Activated naive CD4-positive, alpha-beta T cell treated with anti-CD3 and anti-CD28 coated beads, Interleukin-2, amount 50 U/mL, for 16 hours (primary cell): ENCODE measurements at places on chromosomes 6 and 20.
A peak's percentile ranks its signal among the peaks of the same experiment; 100 is the strongest.

- no peak for DNase-seq
Observed at GRCh38 chr6:117481278-117481925, 1.1 kb upstream of the DCBLD1 start.

- no peak for DNase-seq
Observed at GRCh38 chr6:132478266-132478665, 34.6 kb downstream of the STX7 start.

DNA sequence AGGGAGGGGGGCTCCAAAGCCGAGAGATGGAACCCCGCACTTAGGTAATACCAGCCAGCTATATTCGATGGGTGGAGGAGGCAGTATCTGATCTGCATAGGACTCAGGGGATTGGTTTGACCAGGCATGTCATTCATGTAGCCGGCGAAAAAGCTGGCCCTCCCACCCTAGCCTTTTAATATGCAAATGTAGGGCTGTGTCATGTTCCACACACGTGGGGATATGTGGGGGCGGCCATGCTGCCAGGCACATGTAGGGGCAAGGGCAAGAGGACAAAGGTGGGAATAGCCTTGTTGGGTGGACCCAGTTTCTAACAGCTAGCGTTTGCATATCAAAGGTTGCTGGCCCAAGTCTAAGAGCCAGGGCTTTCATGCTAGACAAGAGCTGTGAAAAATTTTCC is 39.1 kb upstream of the DDR1 start:
- no peak for DNase-seq

GRCh38 chr20:53157443-53158408 is 185.6 kb downstream of the TSHZ2 start:
- DNase-seq: peak; percentile 28

GRCh38 chr6:72321788-72322187 is 300.1 kb upstream of the KCNQ5 start:
- no peak for DNase-seq

- no peak for DNase-seq
Observed at GRCh38 chr6:12418946-12419345, 128.8 kb downstream of the EDN1 start.

DNA sequence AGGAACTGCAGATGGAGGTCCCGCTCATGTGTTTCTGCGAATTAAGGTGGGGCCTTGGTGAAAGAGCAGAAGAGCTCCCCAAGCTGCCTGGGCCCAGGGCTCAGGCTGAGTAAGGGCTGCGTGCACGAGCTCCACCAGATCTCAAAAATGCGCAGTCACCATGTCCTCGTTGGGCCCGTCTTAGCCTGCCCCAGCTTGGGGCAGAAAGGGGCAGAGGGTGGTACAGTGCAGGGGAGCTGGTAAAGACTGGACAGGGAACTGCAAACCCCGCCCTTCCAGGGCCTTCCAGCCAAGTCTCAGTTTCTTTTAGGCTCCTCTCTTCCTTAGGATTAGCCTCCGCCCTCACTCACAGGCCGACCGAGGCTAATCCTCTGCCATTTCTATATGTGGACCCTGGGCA is 101.6 kb downstream of the FOXF2 start:
- no peak for DNase-seq

DNA sequence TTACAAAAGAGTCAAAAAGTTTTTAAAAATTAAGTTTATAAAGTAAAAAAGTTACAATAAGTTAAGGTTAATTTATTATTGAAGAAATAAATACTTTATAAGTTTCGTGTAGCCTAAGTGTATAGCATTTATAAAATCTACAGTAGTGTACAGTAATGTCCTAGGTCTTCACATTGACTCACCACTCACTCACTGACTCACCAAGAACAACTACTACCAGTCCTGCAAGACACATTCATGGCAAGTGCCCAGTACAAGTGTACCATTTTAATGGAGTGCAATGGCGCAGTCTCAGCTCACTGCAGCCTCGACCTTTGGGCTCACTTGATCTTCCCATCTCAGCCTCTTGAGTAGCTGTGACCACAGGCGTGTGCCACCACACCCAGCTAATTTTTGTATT is 128.2 kb downstream of the GPX5 start:
- DNase-seq: no peak

- no peak for DNase-seq
Observed at GRCh38 chr20:23161968-23162696, 76.0 kb upstream of the CD93 start.

DNA sequence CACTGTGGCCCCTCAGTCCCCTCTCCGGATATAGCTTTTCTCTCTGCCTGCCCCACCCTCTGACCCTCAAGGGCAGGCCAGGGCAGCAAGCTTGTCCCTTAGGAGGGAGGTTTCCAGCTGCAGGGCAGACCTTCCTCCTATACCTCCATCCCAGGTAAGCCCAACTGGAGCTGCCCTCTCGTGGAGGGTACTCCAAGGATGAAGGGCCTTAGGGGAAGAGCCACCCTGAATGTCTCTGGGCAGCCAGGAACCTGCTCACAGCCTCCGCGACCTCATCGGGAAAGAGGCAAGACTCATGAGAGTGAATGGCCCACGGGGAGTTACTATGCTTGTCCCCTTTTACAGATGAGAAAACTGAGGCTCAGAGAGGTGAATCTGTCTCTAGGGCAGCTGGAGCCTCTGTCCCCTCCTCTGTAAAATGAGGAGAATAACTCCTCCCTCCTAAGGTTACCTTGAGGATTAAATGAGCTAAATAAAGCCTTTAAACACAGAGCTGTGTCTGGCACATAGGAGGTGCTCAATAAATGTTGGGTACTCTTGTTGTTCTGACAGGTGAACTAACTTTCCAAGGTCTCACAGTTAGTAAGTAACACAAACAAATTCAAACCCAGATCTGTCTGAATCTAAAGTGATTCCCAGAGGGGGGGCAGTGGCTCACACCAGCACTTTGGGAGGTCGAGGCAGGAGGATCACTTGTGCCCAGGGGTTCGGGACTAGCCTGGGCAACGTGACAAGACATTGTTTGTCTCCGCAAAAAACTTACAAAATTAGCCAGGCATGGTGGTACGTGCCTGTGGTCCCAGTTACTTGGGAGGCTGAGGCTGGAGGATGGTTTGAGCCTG is 12.1 kb downstream of the SRXN1 start:
- no peak for DNase-seq

- DNase-seq: no peak
Observed at GRCh38 chr6:11413117-11413687, 124.3 kb upstream of the TMEM170B start.

DNA sequence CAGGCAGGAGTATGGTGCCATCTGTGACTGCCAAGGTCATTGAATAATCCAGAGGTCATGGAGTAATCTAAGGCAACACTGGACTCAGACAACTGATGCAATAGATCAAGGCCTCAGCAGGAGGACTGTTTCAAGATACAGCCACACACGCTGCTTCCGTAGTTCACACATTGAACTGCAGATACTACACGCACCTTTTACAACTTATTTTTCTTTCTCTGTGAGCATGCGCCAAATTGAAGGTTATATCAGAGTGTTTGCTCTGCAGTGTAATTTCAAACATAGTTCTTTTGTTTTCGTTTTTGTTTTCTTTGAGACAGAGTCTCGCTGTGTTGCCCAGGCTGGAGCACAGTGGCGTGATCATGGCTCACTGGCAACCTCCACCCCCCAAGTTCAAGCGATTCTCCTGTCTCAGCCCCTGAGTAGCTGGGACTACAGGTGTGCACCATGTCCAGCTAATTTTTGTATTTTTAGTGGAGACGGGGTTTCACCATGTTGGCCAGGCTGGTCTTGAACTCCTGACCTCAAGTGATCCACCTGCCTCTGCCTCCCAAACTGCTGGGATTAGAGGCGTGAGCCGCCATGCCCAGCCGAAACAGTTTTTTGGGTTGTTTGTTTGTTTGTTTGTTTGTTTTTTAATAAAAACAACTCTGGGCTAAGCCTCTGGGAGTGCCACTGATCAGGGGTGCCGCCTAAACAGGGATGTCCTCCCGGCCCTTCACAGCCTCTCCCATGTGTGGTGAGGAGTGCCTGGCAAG is 96.6 kb upstream of the NAA20 start:
- DNase-seq: no peak

DNA sequence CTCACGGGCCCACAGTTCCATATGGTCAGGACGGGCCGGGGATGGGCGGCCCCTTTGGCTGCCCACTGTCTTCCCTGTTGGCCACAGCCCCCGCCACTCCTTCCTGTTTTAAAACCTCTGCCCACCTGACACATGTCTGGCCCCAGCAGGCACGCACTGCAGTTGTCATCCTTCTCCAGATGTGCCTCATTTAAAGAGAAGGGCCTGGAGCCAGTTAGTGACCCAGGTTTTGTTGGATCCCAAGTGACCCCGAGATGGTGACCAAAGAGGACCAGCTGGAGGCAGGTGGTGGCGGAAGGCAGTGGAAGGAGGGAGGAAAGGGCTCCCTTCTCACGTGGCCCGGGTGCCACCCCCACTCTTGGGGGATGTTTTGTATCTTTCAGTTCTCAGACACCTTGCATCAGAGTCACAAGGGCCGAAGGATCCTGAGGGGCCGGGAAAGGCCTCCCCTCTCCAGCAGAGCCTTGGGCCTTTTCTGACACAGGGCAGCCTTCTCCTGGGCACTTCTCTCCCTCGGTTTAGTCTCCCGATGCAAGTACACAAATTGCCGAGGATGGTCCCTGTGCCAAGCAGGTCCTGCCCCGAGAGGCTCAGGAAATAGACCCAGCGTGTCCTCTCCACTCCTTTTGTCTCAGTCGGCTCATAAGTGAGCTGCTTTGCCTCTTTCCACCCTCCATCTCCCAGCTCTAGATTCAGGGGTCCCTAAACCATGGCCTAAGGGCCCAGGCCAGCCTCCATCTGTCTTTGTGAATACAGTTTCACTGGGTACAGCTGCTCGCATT is 117.6 kb downstream of the SULF2 start:
- DNase-seq: no peak

- no peak for DNase-seq
Observed at GRCh38 chr6:27517928-27518787, 45.3 kb upstream of the ZNF184 start.

DNA sequence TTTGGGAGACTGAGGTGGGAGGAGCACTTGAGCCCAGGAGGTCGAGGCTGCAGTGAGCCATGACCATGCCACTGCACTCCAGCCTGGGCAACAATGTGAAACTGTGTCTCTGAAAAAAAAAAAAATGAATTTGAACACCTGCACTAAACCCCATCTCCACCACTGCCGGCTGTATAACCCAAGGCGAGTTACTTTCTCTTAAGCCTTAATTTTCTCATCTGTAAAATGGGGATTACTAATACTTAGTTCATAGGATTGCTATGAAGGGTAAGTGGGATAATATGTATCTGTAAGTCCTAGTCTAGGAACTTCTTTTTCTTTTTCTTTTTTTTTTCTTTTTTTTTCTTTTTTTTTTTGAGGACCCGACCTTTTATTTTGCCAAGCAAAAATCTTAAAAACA is 61.5 kb downstream of the SHLD1 start:
- DNase-seq: no peak

DNA sequence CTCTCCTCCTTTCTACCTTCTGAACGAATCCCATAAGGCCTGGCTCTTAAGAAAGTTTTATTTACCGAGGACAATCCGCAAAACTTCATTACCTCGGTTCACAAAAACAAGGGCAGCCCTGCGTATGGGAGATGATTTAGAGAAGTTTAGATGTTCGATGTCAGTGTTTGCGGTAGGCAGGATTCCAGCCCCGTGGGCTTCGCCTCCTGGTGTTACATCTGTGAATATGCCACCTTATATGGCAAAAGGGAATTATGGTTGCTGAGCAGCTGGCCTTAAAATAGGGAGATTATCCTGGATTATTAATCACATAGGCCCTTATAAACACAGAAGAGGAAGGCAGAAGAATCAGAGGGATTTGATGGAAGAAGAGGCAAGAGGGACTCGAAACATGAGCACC is 21.1 kb downstream of the BMP6 start:
- DNase-seq: no peak

DNA sequence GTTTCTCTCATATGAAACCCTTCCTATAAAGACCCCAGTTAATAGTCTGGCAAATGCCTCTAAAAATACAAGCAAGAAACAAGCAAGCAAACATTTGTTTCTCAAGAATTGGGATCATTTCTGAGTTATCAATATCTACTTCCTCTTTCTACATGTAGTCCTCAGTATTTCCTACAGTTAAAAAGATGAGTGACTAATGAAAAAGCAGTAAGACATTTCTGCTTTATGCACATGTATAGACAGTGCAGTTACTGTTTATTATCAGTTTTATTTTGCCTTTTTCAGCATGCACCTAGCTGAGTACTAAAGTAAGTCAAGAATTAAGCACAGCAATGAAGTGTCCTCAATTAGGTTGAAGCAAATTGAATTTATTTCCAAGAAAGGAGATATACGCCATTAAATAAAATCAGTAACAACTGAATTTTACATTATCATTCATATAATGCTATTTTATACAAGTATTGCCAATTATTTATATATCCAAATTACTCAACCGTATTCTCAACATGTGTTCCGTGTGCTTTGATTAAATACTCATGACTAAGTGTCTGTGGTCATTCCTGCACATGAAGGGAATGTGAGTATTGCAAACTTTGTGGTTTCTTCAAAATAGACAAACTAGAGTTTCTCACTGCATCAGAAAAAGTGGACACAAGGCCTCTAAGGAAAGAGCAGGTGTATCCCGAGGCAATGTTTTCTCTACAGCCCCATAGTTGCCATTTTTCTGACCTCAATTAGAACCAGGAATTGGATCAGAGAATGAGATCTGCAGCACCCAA is 159.3 kb upstream of the MARCKS start:
- no peak for DNase-seq

GRCh38 chr6:163708466-163708865 is 293.9 kb downstream of the QKI start:
- no peak for DNase-seq

GRCh38 chr6:14722001-14722562 is 523.8 kb upstream of the JARID2 start:
- DNase-seq: no peak

DNA sequence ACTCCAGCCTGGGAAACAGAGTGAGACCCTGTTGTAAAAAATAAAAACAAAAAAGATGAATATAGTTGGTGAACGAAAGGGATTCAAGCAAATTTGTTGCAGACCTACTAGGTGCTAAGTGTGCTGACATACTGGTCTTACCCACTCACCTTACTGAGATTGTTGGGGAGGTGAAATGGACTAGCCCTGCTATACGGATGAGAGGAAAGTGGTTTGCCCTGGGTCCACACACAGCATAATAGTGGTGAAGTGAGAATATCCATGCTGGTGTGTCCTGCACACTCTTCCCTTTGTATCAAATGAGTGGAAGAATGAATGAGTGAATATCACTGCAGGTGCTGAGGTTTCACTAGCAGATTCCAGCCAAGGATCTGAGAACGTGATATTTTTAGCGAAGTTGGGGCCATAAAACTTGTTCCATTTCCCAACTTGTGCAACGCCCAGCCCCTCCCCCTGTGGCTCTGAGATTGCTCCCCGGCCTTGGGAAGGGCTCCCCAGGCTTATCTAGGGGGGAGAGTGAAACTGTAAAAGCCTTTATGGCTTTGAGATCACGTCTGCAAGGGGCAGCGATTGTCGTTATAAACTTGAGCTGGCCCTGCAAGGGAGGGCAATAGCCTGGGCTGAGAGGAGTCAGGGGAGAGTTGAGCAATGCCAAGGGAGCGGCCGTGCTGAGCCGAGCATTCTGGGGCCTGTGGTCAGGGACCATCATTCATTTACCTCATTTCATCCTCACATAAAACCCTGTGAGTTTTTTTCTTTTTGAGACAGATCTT is 33.2 kb upstream of the TTPAL start:
- no peak for DNase-seq

- DNase-seq: no peak
Observed at GRCh38 chr6:36976007-36976264, 10.1 kb downstream of the MTCH1 start.

GRCh38 chr6:6333501-6333900 is 13.0 kb upstream of the F13A1 start:
- DNase-seq: no peak

GRCh38 chr6:71349395-71349794 is 60.8 kb downstream of the OGFRL1 start:
- DNase-seq: no peak

- DNase-seq: no peak
Observed at GRCh38 chr20:56431471-56431870, 19.4 kb downstream of the CASS4 start.
